ENCODE measurements at places on chromosomes 2 and 18.
A peak's percentile ranks its signal among the peaks of the same experiment; 100 is the strongest.

- DNase-seq: no peak
These were observed 235.9 kb downstream of the TFCP2L1 start for GRCh38 chr2:121049131-121049530.

DNA sequence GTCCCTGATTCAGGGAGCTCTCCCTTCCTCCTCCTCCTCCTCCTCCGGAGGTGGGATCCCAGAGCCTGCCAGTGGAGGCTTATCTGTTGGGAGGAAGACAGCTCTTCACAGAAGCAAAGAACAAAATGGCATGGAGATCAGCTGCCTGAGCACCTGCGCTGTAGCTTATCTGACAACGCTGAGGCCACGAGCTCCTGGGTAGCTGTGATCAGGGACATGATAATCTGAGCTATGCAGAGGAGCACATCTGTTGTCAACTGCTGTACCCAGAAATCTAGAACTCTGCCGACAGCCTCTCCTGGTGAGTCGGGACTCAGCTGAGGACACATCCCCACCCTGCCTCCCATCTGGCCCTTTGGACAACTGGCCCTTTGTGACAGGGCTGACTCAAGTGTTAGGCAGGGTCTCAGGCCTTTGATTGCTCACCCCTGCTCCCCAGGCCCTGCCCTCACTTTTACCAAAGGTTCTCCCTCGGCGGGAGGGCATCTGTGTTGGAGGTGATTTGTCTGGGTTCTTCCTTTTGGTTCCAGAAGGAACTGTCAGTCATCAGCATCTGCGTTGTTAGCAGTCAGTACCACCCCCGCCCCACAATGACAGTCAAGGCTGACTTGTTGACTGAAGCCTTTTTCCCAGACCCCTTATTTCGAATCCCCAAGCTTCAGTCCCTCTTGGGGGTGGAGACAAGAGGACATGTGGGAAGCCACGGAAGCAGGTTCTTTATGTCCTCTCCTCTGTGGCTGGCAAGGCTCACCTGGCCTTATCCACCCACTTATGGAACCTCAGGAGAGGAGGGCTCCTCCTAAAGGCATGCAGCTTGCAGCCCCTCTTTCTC is 5.9 kb upstream of the CNNM3 start:
- DNase-seq: no peak

GRCh38 chr2:83365476-83365875 is 1093.6 kb downstream of the SUCLG1 start:
- DNase-seq: no peak

DNA sequence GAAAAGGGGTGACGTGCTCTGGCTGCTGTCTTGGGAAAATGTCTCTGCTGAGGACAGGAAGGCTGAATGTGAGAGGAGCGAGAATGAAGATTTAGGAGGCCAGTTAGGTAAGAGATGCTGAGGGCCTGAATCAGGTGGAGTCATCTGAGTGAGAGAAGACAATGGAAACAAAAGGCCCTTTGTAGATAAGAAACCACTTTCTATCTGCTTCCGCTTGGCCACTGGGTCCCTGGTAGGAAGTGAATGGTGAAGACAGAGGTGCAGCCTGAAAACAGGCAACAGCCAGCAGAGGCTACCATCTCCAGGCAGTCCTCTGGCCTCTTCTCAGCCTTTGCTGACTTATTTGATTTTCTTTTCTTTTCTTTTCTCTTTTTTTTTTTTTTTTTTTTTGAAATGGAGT is 374.0 kb upstream of the SLC14A2 start:
- no peak for DNase-seq

GRCh38 chr2:6644261-6644660 is 221.4 kb downstream of the CMPK2 start:
- DNase-seq: no peak

DNA sequence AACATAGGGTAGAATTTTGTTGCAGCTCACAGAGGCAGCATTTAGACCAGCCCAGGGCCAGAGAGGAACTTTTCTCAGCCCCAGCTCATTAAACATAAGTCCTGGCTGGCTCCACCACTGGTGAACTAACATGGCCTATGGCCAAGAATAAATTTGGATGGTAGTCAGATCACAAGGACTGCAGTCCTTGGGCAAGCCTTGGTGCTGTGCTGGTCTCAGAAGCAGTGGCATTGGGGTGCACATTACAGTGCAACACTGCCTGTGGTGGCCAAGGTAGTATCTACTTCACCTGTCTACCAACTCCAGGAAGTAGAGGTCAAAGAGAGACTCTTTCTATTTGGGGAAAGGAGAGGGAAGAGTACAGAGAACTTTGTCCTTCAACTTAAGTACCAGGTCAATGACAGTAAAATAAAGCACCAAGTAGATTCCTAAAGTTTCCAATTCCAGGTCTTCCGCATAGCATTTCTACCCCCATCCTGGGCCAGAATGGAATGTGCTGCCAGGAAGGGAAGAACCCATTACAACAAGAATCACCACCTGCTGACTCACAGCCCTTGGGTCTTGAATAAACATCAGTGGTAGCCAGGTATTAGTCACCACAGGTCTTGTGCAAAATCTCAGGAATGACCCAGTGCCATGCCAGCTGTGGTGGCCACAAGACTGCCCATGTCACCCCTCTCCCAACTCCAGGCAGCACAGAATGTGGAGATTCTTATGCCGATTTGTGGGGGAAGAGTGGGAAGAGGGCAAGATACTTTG is 155.4 kb upstream of the FSIP2 start:
- DNase-seq: peak; percentile 96

DNA sequence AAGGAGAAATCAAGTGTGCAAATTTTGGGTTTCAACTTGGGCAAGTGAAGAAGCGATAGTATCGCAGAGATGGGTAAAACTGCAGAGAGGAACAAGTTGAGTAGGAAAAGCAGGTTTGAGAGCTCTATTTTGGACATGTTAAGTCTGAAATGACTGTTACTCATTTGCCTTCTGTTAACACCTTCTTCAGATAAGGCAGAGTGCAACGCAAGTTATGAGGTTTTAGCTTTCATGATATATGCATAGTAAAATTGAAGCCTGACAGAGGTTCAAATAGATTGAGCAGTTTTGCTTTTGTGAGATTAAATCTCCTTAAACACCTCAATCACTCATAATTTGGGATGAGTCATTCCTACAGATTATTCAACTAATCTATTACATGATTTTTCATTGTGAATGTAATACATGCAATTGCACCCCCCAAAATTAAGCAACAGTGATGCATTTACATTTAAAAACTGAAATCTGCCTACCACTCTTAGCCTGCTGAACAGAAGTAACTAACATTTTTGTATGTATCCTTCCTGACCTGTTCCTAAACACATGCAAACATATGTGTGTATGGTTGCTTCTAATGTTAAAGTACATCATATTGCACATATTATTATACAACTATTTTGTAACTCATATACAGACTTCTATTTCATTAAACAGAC is 575.4 kb downstream of the ARHGAP15 start:
- DNase-seq: no peak

GRCh38 chr2:8790739-8791162 is 46.7 kb downstream of the KIDINS220 start:
- no peak for DNase-seq

DNA sequence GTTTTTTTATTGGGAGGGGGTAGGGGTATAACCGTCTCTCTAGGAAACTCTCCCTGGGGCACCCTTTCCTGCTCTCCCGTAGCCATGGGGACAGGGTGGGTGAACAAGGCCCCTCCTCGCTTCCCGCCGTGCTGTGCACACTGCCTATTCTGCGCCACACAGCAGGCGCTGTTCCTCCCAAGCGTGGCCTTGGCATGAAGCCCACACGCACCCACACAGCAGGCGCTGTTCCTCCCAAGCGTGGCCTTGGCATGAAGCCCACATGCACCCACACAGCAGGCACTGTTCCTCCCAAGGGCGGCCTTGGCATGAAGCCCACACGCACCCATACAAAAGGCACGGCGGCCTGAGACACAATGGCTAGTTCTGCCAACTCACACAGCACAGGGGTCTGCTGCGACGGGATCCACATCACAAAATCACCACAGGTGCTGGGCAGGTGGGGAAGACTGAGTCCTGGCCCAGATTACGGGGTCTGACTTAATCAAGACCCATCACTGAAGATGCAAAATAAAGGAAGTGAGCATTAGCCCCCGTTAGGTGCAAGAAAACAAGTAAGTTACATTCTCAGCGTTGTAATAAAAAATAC is 46.6 kb upstream of the TPO start:
- DNase-seq: no peak

DNA sequence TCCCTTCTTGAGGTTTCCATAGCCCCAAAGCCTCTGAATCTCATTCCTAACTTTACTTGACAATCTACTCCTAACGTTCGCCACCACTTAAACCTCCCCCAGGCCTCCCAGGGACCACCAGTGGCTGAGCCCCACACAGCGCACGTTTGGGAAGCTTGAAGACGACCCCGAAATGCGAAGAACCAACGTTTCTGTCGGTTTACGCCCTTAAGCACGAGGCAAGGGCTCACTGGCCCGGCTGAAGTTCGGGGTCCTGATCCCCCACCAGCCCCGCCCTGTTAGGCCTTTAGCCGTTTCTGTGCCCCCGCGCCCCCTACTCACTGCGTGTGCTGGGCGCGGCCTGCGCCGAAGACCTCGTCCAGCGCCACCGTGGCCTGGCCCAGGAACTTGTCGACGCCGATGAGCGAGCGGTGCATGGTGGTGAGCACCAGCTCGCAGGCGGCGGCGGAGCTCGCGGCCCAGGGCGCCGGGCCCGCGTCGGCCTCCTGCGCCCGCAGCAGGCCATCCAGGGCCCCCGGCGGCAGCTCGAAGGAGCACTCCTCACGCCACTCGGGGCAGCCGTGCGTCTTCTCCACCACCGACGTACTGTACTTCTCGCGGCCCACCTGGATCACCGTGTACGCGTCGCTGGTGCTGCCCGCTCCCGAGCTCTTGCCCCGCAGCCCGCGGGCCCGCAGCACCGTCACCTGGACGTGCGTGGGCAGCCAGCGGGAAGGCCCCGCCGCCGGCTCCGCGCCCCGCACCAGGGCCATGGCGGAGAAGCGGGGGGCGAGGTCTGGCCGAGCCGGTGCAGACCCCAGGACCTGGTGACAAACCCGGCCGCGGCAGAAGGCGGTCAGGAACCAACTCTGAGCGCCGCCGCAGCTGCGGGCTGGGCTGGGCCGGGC is 479 bp downstream of the RAB11FIP5 start:
- peak; percentile 27 for DNase-seq

GRCh38 chr2:183243758-183244157 is 119.5 kb downstream of the NUP35 start:
- peak; percentile 76 for DNase-seq

- no peak for DNase-seq
These were observed 131.6 kb downstream of the BCL2 start for GRCh38 chr18:63187791-63188460.

DNA sequence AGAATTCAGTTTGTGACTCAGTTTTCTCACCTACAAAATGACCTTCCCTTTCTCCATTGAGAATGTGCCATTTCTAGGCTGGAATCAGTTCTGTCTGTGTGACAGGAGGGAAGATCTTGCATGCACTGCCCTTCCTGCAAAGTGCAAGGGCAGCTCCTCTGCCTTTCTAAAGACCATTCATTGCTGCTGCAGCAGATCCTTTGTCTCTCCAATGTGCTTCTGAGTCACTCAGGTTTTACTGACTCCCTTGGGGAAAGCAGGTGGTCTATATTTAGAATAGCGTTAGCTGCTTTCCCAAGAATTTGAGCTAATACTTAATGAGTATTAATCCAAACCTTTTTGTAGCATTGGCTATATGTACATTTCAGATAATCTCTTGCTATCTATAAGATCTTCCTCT is 62.5 kb downstream of the DAW1 start:
- no peak for DNase-seq

- no peak for DNase-seq
These were observed 39.8 kb downstream of the CCDC68 start for GRCh38 chr18:54919412-54919811.

DNA sequence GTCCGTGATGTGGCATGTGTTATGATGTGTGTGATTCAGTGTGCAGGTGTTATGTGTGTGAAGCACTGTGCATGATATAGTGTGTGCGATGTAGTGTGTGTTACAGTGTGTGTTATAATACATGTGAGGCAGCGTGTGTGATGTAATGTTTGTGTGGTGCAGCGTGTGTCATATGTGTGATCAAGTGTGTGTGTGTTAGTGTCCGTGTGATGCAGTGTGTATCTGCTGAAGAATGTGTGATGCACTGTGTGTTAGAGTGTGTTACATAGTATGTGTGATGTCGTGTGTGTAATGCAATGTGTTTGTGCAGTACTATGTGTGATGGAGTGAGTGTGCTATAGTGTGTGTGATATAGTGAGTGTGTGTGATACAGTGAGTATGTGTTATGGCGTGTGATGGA is 182.8 kb upstream of the SOX11 start:
- no peak for DNase-seq

DNA sequence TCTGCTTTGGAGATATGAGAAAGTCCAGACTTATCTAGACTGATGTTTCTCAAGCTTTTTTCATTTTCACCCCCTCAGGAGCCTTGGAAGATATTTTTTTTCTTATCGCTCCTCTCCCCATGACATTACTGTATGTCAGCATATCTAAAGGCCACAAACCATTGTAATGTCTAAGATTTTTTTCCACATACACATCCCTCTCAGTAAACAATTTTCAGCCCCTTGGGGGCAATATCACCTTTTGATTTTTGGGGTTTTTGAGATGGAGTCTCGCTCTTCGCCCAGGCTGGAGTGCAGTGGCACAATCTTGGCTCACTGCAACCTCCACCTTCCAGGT is 60.3 kb upstream of the REL start:
- DNase-seq: no peak

DNA sequence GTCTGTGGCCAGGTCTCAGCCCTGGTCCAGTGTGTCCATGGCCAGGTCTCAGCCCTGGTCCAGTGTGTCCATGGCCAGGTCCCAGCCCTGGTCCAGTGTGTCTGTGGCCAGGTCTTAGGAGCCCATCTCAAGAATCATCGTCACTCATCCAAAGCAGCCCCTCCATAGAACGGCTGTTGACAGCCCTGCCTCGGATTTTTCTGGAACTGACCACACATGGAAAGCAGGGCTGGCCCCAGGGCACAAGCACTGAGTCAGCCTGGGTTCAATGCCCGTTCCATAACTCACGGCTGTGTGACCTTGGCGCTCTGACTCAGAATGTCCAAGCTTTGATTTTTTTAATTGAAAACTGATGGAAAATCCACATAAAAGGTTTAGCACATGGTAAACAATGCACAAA is 59.9 kb upstream of the SNTG2 start:
- no peak for DNase-seq

GRCh38 chr18:59570101-59570775 is 127.0 kb downstream of the CCBE1 start:
- no peak for DNase-seq

- DNase-seq: peak; percentile 60
These were observed at the start of gene VWA3B for GRCh38 chr2:98086491-98087446. TSS of gene VWA3B (plus strand) at chr2:98087167. CDS start at chr2:98093093, 5,926 bp downstream.

- DNase-seq: no peak
These were observed 54.0 kb upstream of the CYP1B1 start for GRCh38 chr2:38129987-38130386.

GRCh38 chr2:132971310-132972061 is 301.5 kb upstream of the LYPD1 start:
- no peak for DNase-seq

DNA sequence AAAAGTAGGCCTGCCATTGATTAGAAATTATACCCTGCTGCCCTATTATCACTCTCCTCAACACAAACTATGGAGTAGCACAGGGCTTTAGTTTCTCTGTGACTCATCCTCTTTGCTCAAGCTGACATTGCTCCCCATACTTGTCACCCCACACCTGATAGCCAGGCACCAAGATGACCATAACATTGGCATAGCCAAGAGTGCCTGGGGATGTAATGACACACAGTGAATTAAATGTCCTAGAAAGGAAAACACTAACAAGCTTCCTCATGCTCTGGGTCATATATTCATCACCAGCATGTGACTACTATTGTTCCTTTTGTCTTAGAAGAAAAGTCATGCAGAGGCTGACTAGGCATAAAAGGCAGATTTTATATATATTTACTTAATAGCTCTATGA is 137.8 kb upstream of the RND3 start:
- peak; percentile 86 for DNase-seq

- peak; percentile 44 for DNase-seq
These were observed 3.5 kb upstream of the BCL2 start for GRCh38 chr18:63322908-63323634.
